CD4-positive, alpha-beta T cell treated with Interleukin-4 for 1 hour (primary cell): ENCODE measurements at places on chromosomes 5 and 9.

- DNase-seq = no peak
Measured at GRCh38 chr5:6805841-6806240, 92.6 kb downstream of the TENT4A start.

GRCh38 chr9:13588151-13589033, 308.9 kb upstream of the MPDZ start:
- DNase-seq = no peak

DNA sequence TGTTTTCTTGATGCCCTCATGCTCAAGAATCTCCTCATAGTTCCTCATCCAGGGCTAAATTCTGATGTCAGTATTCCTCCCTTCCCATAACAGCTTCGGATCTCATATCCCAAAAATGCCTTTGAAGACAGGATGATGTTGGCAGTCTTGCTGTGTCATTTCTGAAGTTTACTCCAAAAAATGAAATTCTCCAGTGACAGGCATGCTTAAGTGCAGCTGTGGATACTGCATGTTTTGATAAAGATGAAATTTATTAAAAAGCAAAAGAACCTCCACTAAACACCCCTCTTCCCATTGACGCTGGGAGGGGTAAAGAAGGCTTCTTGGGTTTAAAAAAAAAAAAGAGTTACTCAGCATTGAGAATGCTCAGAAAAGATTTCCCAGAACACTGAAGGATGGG, 43.1 kb downstream of the NDST1 start:
- no peak for DNase-seq

GRCh38 chr5:150612405-150612804, 28.1 kb upstream of the SYNPO start:
- no peak for DNase-seq

DNA sequence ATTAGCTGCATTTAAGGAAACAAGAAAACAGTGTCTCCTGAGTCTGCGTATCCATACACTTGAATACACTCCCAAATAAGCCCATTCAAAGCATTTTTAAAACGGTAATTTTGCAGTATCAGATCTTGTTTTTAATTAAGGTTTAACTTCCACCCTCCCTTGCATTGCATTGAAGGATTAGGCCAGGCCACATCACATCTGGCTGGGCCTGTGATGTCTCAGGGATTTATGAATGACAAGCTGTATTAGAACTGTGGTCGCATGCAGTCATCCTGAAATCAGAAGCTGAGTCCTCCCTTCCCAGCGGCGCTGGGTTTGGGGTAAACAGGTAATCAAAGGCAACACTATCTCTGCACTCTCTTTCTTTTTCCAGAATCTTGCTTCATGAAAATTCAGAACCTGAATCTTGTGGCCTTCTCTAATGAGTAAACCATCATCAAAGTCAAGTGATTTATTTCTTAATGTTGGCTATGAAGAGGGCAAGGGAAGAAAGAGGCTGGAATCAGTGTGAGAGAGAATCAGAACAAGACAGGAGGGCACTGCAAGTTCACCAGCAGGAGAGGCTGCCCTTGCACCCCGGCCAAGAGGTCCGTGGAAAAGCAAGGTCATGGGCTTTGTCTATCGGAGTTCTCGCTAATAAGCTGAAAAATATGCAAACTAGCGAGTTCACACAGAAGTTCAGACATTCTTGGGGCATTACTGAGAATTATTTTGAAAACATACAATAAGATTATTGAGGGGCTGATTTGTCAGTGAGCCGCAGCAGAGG, 80.0 kb upstream of the ZSWIM6 start:
- DNase-seq = no peak

DNA sequence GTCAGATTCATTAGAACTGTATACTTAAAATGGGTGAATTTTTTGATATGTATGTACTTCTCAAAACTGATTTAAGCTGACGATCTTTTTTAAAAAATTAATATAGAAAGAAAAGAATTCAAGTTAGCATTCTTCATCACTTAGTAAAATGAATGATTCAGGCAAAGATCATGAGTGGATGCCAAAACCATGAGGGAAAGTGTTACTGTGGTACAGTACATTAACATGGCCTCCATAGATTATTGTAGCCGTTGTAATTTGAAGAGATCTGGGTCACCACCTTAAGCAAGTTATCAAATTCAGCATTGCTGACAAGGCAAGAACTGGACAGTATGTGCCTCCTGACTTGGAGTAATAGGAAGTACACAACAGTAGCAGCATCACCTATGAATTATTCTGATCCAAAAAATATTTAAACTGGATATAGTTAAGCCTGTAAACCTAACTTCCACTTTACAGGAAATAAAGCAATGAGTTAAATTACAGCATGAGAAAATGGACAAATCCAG, 29.7 kb downstream of the C9orf85 start:
- no peak for DNase-seq

DNA sequence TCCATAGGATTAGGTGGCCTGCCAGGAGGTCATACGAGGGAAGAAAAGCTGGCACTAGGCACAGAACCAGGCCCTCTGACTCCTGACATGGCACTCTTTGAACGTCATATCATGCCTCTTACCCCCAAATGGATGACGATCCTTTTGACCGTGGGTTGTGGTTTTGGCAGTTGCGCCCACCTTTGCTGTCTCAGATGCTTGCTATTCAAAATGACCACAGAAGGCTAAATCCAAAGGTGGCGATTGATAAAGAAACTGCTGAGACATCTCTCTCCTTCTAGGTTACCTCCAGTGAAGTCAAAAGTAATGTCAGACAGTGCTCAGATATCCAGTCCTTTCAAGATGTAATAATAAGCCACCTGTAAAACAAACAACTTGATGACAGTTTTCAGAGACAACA, 385.0 kb downstream of the EFNA5 start:
- DNase-seq = no peak

GRCh38 chr5:66867618-66868322, 271.6 kb downstream of the MAST4 start:
- no peak for DNase-seq

DNA sequence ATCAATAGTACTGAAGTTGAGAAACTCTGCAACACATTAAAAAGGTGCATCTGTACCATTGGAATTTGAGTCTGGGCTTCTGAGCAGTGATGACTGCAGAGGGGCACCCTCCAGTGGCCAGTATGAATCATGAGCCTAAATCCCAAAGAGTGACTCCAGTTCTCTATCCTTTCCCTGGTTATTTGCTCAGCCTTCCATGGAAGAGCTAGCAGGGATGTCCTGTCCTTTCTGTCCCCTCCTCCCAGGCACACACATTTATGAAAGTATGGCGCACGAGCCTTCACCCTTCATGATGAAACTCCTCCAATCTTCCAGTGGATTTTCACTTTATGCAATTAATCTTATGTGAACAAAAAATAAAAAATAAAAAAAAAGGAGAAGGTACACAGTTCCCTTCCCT, 81.0 kb downstream of the ESM1 start:
- no peak for DNase-seq

GRCh38 chr9:133874060-133874657, 118.0 kb downstream of the VAV2 start:
- DNase-seq = no peak

DNA sequence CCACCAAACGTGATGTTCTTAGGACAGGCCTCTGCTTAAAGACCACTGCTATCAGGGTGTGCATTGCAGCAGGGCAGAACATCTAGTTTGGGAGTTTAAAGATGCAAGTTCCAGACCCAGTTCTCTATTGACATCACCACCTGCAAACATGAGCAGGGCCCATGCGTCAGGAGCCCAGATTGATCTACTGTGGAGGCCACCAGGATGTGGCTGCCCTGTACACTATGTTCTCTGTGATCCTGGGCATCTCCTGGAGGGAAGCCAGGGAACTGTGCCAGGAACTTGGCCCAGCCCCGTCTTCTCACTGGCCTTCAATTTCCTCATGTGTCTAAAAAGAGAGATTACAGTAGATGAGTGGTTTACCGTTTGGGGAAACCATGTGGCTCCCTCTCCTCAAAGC, 87.1 kb downstream of the PDE6A start:
- DNase-seq = no peak

DNA sequence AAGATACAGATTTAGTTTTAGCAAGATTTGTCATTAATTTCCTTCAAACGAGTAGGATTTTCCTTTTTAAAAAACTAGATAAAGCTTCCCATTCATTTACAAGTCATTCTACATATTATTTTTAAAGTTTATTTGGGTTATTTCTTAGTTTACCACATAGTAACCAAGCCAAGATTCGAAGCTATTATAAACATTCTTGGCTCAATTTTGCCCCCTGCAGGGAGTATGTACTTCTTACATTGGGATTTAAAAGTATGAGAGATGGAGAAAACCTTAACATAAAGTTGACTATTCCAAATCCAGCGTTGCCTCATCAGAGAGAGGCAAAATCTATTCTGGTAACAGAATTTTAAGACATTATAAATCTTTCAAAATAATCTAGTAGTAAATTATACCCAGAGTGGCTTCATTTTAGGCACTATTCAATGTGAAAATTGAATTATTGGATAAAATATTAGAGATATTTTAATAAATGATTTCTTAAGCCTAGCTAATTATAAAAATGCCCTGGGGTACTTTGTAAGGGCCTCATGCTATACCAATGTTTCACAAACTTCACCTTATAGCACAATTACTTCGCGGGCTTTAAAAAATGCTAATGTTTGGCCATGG, 39.1 kb downstream of the FBN2 start:
- DNase-seq = no peak
